ENCODE measurements at places on chromosomes 1 and 21.

- DNase-seq: no peak
Observed at GRCh38 chr1:110440877-110441276, 10.1 kb upstream of the PROK1 start.

GRCh38 chr1:232179896-232180778, 449.8 kb downstream of the SIPA1L2 start:
- DNase-seq: no peak

DNA sequence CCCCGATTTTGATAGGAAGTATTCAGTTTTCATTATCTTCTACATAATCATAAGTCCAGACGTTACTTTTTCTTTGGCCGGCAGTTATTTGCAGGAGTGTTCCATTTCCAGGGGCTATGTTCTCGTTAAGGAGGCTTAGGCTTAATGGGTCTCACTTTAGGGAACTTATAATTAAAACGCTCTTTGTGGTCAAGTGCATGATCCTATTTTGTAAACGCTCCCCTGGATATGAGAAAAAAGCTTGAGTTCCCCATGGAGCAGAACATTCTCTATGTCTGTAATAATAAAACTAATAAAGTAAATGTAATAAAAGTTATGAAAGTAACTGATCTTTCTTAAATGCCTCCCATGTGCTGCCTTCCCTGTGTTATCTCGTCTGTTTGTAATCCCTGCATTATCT, 48.7 kb upstream of the GPR153 start:
- DNase-seq: no peak

GRCh38 chr1:185237661-185238060, 79.4 kb downstream of the IVNS1ABP start:
- DNase-seq: no peak

- no peak for DNase-seq
Observed at GRCh38 chr1:92084651-92085050, 4.5 kb downstream of the BTBD8 start.

DNA sequence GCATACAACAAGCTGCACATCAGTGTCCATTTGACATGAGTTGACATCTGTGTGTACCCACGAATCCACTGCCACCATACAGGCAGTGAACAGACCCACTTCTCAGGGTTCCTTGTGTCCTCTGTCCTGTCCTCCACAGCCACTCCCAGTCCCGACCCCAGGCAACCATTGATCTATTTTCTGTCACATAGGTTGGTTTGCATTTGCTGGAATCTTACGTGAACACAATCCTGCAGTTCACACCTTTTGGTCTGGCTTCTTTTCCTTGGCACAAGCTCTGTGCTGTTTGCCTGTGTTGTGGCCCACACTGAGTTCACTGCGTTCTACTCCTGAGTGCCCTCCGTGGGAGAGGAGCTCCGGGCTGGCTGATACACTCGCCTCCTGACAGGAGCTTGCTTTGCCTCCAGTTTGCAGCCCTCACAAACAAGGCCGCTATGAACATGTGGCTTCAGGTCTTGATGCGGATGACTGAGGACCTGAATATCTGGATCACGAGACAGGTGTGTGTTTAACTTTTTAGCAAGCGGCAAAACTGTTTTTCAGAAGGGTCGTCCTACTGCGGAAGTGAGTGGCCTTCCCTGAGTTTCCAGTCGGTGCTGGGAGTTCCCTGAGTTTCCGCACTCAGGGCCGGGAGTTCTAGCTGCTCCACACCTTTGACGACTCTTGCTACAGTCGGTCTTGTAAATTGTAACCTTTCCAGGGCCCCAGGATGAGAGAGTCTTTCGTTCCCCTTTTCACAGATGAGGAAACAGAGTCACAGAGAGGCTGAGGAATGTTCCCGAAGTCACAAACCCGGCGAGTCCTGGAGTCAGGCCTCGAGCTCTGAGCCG, 13.0 kb upstream of the COL18A1 start:
- no peak for DNase-seq

Measured in CD4-positive, alpha-beta T cell treated with Interleukin-4 for 4 hours (primary cell).